Ureter (tissue), 1 donor: ENCODE measurements at places on chromosomes 5 and 9. TPM values are rescaled to one million over a fixed set of nuclear protein-coding genes. Genes with fewer than 3 reads are reported as not detected.
A peak's percentile ranks its signal among the peaks of the same experiment; 100 is the strongest.

SLC46A2 gene
- 4.2 TPM for total RNA-seq

WNT8A gene
- total RNA-seq = not detected

ZNF354C gene
- total RNA-seq = 5.7 TPM

MEGF10 gene
- total RNA-seq = 1.1 TPM

SLC25A2 gene
- 1.3 TPM for total RNA-seq

PPWD1 gene
- 50.4 TPM for total RNA-seq

EQTN gene
- 0.44 TPM for total RNA-seq

ZFP2 gene
- 3.0 TPM for total RNA-seq

TICAM2 gene
- total RNA-seq = 2.8 TPM

LRRTM2 gene
- total RNA-seq = not detected

DNA sequence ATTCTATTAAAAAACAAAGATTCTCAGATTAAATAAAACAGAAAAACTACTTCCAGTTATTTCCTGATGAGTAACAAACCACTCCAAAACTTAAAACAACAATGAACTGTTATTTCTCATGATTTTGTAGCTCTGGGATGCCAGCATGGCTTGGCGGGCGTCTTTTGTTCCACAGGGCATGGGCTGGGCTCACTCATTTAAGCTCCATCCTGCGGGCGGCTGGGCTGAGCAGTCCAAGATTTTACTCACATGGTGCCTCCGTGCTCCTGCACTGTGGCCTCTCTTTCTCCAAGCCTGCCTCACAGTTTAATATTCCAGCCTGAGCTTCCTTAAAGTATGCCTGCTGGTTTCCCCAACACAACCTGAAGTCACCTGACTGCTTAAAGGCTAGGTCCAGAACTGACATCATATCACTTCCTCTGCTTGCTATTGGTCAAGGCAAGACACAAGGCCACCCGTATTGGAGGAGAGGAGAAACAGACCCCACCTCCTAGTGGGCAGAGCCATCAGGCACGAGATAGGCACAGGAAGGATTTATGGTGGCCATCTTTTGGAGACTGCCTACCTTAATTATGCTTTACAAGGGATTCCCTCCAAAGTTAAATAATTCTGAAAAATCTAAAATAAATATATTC, 41.6 kb upstream of the ZBTB43 start:
- no peak for DNase-seq

GRCh38 chr9:112945620-112946208, 55.0 kb upstream of the SLC46A2 start:
- no peak for DNase-seq

DNA sequence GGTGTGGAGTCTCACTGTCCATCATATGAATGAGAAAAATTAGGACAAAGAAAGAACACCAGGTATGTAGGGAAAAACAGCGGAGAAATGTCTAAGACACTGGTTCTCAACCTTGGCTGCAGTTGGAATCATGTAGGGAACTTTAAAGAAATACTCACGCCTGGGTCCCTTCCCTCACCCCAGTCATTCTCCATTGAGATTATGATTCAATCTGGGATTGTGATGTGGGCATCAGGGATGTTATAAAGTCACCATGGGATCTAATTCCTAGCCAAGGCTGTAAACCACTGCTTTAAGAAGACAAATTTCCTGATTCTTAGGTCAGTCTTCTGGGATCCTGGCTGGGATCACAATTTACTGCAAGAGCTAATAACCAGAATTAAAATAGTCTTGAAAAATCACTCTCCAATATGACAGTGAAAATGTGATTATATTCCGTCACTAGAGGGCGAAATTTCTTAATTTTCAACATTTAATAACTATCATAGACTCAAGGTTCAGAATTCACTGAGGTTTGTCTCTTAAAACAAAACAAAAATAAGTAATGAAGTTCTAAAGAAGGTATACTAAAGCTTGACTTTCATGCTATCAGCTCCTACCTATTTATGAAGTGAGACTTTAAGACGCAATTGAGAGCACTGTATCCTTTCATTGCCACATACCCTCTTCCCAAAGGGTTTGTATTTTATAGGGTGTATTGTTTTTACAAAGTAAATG, 60.5 kb downstream of the GLDC start:
- DNase-seq = no peak

- no peak for DNase-seq
These were observed 63.7 kb upstream of the SPINK5 start for GRCh38 chr5:148000036-148000435.

- DNase-seq = no peak
These were observed 111.5 kb upstream of the CTSL start for GRCh38 chr9:87614397-87614796.

DNA sequence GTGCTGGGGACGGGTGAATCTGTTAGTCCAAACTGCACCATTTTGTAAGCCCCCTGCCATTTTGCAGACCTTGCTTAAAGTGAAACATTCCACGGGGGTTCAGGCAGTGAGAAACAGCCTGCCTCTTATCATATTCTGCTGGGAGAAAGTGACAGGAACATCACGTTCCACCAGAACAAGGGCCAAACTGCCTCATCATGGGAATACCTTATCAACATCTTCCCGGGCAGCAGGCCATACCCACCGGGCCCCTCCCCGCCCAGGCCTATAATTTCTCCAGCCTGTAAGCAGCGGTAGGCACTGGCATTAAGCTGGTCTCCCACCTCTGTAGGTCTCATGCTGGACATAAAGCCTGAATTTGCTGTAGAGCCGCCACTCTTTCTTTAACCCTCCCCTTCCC, 1.5 kb upstream of the CFAP77 start:
- DNase-seq = no peak

DNA sequence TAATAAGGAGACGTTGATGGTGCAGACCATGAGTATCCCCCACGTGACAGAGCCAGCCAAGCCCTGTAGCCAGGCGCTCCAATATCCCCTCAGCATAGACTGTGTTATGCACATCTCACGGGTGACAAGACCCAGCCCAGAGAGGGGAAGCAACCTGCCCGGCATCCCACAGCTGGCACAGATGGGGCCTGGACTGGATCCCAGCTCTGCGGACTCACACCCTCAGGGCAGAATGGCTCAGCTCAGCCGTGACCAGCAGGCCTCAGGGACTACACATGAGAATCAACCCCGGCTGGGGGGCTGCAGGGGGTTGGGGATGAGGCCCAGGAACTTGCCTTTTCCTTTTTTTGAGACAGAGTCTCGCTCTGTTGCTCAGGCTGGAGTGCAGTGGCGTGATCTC, 11.7 kb downstream of the FIBCD1 start:
- DNase-seq = no peak

- no peak for DNase-seq
These were observed 530 bp downstream of the TMEFF1 start for GRCh38 chr9:100473276-100474081.

DNA sequence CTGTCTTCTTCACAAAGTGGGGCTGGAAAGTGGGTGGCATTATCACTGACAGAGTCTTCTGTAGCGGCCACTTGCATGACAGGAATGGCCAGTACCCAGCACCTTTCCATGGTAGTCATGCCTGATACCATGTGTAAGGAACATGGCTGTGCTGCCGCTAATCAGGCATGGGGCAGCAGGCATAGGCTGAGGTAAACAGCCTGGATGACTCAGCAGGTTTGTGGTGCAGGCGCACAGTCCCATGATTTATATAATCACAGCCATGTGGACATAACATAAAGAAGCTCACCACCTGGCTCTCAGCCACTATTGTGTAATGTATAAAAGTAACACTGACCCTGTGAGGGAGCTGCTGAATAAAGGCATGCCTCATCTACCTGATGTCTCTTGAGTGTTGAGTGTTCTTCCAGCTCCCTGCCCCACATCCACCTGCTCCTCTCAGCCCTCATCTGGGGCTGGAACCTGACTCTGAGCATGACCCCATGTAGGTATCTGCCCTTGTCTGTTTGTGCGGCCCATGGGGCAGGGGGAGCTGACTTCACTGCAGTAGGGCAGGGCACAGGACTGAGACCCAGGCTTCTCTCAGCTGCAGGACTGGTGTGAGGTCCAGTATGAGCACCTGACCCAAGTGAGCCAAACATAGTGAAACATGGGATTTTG, 13.2 kb upstream of the ICE1 start:
- no peak for DNase-seq

GRCh38 chr9:78073722-78074121, 42.1 kb upstream of the GNAQ start:
- no peak for DNase-seq

DNA sequence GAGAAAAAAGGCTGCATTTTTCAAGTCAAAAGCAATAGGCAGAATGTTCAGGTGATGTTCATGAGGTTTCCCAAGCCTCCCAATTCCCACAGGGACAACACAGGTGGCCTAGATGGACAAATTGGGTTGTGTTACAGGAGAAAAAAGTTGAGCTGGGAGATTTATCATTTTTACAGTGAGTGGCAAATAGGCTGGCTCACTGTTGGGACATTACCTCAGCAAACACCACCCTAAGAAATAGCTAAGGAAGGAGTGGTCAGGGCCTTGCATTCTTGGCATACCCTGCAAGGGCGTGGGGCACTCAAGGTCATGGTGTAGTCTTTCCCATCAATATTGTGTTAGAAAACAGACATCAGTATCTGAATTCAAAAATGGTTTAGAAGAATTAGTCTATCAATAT, 23.3 kb upstream of the CPLANE1 start:
- peak; percentile 49 for DNase-seq

DNA sequence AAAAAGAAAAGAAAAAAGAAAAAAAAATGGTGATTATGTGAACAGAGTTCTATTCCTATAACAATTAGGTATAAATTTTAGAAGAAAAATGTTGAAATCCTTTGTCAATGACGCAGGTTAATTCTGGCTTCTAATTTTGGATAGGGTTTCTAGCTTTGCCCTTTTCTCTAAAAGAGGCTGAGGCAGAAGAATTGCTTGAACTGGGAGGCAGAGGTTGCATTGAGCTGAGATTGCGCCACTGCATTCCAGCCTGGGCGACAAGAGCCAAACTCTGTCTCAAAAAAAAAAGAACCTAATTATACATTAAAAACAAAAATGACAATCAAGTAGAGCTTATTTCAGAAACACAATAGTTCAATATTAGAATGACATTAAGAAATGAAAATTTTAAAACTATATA, 2.9 kb downstream of the STXBP1 start:
- DNase-seq = no peak
